ENCODE measurements at places on chromosomes 4 and X.

DNA sequence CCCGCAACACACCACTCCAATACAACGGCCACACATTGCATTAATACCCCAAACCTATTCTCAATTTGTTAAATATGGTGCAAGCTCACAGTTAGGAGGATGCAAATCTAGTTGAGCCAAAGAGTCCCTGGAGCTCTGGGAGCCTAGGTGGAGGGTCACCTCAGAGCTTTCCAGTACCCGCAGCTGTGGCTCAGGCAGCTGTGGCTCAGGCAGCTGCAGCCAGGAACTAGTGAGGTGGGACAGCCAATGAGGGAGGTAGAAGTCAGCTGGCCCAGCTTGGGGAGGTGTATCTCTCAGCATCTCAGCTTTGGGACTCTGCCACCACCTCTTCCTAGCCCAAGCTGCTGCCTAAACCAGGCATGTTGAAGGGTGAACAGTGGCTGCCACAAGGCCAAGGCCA, 36.7 kb upstream of the ARHGAP6 start:
- no peak for DNase-seq

DNA sequence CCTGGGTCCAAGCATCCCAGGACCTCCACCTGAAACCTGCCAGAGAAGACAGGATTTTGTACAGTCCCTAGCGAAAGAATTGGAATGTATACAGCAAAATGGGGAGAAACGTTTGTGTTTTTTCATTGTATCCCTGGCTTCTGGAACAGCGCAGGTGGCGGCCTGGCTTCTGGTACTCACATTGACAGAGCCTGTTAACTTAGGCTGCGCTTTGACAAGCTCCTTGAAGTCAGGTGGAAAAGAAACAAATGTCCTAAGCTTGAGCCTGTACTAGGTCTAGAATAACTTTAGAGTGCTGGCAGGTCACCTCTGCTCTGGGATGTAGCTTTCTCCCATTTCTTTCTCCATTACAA, 343.7 kb upstream of the KLF3 start:
- DNase-seq: no peak

GRCh38 chr4:14700544-14700943, 301.7 kb upstream of the CPEB2 start:
- peak; percentile 16 for DNase-seq

DNA sequence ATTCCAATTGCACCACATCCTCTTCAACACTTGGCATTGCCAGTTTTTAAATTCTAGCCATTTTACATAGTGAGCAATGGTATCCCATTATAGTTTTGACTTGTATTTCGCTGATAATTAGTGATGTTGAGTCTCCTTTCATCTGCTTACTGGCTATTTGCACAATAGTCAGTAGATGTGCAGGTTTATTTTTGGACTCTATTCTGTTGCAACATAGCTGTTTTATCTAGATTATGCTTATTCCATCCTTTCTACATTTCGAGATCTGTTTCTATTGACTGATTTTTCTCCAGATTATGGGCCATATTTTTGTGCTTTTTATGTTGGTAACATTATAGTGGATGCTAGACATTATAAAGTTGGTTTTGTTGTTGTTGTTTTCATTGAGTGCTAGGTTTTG, 106.1 kb downstream of the WWC2 start:
- no peak for DNase-seq

DNA sequence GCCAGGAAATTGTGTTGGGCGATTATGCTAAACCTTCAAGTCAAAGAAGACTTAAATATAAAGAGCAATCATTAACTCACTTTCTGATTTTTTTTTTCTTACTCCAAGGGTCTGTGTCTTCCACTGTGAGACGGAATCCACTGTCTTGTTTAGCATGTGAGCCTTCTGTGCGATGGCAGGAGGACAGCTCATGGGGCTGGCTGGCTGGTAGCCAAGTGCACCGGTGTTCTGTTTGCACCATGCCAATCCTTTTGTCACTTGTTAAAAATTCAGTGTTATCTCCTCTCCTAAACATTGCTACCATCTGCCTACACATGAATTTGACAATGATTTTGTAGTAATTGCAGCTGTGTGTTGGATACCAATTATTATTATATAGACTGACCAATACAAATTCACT, 1056.3 kb upstream of the IGFBP7 start:
- no peak for DNase-seq

DNA sequence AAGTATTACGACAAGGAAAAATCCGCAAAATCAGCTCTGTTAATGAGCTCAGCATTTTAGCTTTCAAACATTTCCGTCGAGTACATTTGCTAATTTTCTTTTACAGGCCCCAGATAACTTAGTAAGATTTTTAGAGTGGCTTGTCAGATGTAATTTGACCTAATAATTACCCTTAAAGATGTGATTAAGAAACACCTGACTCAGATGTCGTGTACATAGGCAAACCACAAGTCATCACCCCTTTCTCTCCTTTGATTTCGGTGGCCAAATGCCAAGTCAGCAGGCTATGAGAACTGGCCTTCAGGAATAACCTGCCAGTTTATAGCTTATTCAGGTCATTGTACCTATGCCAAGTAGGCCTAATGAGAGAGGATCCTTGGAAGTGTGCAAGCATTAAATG, 369.6 kb downstream of the PCDH7 start:
- DNase-seq: peak; percentile 80

DNA sequence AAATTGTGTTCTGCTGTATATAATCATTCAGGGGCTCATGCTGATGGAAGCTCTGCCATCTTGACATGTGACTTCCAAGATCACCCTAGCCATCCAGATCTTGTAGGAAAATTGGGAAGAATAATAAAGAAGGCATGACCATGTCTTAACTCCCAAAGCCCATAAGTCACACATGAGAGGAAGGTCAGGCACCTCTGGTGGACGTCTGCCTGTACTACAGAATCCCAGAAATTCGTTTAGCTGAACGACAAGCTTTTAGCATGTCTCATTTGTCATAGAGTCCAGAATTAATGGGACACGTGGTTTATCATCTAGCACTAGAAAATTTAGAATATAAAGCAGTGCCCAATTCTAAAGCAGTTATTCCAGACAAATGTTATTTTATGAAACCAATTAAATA, 212.7 kb downstream of the CENPC start:
- no peak for DNase-seq

All from NCI-H2081 treated with DMSO at 0.1 percent for 48 hours (cell line).